ENCODE measurements at places on chromosomes 5 and 9.

- DNase-seq: peak; percentile 81
Observed at GRCh38 chr5:80246001-80246758, 9.7 kb downstream of the SERINC5 start.

GRCh38 chr5:8317335-8317734 lies 448.4 kb downstream of the MTRR start:
- DNase-seq: peak; percentile 47

GRCh38 chr9:134190232-134191121 lies 26.1 kb upstream of the RNU6ATAC start:
- DNase-seq: no peak

DNA sequence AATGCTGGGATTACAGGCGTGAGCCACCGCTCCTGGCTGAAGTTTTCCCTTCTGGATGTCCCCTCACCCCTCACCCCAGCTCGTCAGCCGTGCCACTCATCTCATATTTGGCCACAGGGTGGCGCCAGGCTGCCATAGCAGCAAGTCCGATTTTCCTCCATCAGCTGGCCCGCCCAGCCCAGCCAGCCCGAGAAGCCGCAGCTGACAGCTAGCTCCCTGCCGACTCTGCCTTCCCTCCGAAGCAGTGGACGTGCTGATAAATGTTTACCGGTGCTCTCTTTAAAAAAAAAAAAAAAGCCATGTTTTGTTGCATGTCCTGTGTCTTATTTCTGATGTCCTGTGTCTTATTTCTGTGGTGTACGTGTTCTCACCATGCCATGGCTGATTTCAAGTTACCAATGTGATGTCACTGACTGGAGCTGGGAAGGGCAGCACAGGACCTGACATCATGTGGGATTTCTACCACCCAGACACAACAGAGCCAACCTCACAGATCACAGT lies 58.3 kb downstream of the PFDN1 start:
- DNase-seq: peak; percentile 42

GRCh38 chr9:83473488-83473971 lies 64.7 kb downstream of the FRMD3 start:
- DNase-seq: no peak

DNA sequence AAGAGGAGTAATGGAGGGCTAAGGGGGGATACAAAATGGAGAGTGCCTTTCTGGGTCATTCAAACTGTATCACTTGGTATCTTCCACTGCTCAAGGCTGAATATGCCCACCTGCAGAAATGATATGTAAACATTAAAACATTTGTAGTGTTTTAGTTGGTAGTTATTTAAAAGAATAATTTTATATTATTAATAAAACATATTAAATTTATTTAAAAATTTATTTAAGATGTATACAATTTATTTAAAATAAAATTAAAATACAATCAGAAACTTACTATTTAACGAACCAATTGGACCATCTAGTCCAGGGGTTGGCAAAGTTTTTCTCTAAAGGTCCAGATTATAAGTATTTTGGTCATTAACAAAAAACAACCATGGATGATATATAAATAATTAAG lies 308.5 kb downstream of the PLK2 start:
- no peak for DNase-seq

DNA sequence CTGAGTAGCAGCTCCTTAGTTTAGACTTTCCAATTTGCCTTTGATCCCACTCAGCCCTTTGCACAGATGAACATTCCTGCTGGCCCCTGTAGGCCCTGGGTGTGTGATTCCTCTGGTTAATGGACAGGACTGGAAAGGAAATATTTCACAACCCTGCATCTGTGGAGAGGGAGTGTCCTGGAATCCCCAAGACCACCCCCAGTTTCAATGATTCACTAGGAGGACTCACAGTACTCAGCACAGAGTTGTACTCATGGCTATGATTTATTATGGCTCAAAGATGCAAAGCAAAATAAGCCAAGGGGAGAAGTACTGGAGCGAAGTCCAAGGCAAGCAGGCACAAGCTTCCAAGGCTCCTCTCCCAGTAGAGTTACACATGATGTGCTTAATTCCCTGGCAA lies 42.4 kb upstream of the TJP2 start:
- DNase-seq: no peak

DNA sequence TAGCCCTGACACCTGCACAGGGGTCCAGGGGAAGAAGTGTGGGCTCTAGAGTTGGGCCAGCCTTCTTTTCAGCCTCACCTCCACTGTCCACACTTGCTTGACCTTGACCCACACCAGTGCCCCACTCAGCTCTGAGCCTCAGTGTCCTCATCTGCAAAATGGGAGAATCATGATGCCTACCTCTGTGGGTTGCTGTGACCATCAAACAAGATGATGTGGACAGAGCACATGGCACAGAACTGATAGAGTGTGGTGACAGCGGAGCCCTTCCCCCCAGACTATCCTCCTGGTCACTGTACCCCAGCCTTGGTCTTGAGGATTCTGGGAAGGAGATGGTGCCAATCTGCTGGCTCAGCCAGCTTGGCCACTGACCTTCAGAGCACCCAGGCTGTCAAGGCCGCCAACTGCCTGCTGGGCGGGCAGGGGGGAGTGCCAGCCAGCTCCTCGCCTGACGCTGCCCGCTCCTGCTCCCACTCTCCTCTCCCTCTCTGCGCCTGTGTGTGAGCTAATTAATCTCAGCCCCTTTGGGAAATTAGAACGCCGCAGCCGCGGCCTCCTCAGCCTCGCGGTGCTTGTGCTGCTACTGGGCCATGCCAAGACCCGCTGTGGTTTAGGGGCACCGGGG lies 16.7 kb downstream of the CXXC5 start:
- DNase-seq: no peak
